Smooth muscle cell of the brain vasculature (primary cell): ENCODE measurements at places on chromosomes 16 and 17.

GRCh38 chr17:41029633-41030245 is at the start of gene KRTAP1-4:
Gene KRTAP1-4 (minus strand): TSS chr17:41030195. CDS start chr17:41030078, 117 bp downstream.
- no peak for DNase-seq

GRCh38 chr17:31745964-31746600 is 113.0 kb downstream of the COPRS start:
- DNase-seq: no peak

- DNase-seq: no peak
These were observed 80.2 kb downstream of the DYNLRB2 start for GRCh38 chr16:80620736-80621605.

GRCh38 chr16:53156516-53156915 is 101.7 kb downstream of the CHD9 start:
- DNase-seq: no peak

- no peak for DNase-seq
These were observed 194.0 kb upstream of the CIBAR2 start for GRCh38 chr16:85306071-85306792.

DNA sequence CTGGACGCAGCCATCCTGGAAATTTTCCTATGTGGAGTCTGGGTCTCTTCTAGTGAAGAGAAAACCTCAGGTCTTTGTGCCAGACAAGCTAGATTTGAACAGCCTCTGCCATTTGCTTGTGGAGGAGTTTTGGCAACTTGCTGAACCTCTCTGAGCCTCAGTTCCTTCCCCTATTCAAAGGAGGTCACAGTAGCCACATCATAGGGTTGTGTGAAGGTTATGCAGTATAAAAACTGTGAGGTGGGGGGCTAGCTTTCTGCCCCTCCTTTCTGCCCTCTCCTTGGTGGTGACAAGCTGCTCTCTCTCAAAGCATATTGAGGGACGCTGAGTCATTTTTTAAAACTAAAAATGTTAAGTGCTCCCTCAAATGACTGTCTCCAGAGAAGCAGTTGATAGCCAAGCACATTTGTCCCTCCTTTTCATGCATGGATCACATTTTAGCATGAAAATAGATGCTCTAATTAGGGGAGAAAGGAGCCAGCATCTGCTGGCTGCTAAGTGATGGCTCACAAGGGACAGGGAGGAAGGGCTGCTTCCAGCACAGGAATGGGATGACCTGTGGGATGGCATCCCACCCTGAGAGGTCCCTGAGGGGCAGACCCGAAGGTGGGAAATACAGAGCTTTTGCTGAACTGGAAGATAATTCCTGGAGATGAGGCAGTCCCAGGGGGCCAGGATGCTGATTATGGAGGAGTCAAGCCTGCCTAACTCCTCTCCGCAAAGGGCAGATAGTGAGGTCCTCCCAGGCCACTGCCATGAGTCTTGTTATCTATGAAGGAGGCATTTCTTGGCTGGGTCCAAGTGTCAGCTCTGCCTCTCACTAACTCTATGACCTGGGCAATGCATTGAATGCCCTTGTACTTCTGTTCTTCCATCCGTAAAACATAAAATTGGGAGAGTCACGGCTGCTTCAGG is 218.8 kb downstream of the RAB11FIP4 start:
- DNase-seq: no peak

- DNase-seq: no peak
These were observed 22.0 kb downstream of the MYO19 start for GRCh38 chr17:36512641-36513040.

DNA sequence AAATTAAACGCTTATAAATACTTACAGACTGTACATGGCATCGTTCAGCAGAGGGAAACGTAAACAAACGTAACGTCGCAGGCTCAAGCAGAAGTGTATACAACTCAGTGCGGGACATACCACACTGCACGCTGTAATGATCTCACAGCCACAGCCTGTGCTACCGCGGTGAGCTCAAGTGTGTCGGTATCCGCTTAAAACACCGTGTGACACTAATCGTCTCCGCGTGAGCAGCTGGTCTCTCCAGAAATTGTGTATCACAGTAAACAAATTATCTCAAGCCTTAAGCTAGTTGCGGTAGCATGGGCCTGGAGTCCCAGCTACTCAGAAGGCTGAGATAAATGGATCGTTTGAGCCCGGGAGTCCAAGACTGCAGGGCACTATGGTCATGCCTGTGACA is 115.3 kb downstream of the ANKRD11 start:
- no peak for DNase-seq

DNA sequence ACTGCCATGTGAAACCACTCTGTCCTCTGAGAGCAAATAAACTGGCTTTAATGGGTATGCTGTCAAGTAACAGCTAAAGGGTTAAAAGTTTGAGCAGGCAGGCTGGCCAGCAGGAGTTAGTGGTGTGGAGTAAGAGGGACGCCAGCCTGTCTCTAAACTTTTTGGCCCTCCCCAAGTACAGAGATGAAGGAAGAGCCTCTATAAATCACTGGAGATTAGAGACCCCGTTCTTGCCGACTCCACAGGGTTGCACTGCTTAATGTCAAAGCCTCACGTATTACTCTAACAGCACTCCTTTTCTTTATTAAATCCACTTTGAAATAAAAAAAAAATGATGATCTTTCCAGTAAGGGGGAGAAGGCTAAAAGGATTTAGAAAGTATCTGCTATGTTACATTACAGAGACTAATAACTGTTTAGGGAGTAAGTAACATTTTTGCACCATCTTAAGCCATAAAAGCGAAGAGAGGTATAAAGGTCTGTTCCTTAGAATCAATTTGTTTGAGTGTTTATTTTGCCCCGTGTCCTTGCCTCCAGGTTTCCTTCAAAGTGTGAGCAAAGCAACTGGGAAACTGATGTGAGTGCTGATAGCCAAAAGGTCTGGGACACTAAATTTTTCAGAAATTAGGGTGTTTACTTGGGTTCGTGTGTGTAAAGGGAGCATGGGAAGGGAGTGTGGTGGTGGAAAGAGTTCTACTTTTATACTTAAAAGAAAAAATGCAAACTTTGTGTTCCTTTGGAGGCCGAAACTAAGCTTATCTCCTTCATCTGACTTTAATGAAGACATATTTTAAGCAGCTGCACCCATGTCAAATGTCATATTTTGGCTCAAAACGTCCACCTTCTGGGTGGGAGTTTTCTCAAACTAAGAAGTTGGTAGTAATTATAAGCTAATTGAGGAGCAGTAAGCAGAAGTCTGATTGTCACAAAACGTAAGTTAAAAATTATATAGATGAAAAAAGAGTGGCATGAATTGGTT is 109.9 kb upstream of the TBX2 start:
- no peak for DNase-seq

DNA sequence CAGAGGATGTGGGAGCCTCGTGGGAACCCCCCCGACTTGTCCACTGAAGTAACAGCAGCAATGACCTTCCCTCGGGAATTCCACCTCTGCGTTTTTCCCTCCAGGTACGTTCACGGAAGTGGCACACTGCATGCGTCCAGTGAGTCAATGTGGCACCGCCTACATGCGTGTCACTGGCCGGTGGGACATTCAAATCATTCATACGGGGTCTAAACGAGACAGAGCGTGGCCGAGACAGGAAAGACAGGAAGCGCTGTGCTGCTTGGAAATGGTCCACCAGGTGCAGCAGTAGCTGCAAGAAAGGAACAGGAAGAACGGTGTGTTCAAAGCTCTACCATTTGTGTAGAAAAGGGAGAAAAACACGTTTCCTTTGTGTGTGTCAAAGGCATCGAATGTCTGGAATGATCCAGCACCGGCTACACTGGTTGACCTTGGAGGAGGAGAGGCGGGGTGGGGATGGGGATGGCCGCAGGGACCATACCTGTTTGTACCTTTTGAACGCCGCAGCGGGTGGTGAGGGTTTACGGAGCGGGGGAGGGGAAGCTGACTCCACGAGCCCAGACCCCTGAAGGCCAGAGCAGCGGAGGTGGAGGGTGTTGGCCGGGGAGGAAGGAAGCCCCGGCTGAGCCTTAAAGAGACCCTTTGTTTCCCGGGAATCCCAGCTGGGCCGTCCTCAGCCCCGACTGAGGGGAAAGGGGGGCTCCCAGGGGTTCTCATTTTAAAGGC is 1.7 kb upstream of the PGAP6 start:
- no peak for DNase-seq

DNA sequence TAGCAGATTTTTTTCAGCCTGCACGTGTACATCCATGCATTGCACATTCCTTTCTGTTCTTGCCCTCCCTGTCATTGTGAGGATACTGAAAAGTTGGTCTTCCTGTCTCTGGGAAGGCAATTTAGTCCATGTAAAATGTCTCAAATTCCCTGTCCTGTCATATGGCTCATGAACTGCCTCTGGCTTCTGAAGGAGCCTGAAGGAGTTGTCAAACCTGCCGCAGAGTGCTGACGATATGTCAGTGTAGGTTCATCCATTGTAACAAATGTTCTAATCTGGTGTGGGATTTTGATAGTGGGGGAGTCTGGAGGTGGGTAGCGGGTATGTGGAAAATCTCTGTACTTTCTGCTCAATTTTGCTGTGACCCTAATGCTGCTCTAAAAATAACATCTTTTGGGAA is 59.6 kb downstream of the YPEL2 start:
- no peak for DNase-seq

GRCh38 chr16:7025616-7026190 is 306.9 kb upstream of the RBFOX1 start:
- no peak for DNase-seq

DNA sequence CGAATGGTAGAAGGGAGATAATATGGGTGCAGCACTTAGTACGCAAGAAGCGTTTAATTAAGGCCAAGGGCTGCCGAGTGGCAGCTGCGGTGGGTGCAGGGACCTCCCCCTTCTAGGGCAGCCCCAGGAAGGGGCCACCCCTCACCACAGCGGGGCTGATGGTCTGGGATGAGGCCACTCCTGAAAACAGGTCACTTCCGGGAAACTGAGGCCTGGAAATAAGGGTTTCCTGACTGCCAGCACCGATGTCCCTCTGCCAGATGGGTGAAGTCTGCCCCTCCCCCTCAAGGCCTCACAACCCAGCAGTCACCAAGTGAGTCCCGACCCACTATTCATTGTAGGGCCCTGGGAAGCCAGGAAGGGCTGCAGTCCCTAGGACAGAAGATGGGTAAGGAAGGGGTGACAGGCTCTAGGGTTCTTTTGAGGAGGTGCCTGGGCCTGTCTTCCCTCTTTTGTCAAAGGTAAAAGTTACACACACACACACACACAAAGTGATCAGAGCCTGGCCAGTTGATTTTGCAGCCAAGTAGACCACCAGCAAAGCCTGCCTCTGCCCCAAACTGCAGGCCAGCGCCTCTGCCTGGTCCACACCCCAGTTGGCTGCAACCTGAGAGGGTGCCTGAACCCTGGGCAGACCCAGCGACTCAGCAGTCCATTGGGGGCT is 12.5 kb downstream of the SREBF1 start:
- no peak for DNase-seq

- no peak for DNase-seq
These were observed 425 bp downstream of the SGSH start for GRCh38 chr17:80219763-80220053.

DNA sequence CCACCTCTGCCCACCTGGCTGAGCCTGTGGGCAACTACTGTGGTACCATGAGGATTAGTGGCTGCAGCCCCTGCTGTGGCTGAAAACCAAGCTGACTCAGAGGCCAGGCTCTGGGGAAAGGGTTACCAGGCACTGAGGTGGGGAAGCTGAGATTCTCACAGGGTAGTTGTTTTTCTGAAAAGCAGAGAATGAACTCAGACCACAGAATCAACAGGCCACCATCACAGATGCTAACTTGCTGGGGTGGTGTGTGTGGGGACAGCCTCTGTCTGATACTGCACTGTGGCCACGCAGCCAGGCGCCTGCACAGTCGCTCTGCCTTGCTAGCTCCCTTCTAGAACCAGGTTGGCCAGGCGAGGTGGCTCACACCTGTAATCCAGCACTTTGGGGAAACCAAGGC is 28.8 kb downstream of the NPLOC4 start:
- no peak for DNase-seq

- no peak for DNase-seq
These were observed 920.9 kb upstream of the GOT2 start for GRCh38 chr16:59655031-59655430.

GRCh38 chr16:56334761-56335160 is 90.6 kb downstream of the AMFR start:
- no peak for DNase-seq

GRCh38 chr16:35596467-35596866 is 2137.1 kb downstream of the TP53TG3F start:
- DNase-seq: no peak

DNA sequence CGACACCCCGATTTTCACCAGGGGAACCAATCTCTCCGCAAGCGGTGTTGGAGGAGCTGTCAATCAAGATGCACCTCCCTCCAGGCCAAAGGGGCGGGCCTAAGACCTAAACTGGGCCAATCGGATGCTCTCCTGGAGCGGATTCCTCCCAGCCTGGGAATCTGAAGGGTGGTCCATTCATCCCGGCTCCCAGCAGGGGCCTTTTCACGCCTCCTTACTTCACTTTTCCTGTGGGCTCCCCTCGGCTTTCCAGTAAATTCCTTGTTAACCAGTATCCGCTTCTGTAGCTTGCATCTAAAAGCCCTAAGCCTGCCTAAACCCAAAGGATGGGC is 17.1 kb downstream of the C16orf74 start:
- no peak for DNase-seq

DNA sequence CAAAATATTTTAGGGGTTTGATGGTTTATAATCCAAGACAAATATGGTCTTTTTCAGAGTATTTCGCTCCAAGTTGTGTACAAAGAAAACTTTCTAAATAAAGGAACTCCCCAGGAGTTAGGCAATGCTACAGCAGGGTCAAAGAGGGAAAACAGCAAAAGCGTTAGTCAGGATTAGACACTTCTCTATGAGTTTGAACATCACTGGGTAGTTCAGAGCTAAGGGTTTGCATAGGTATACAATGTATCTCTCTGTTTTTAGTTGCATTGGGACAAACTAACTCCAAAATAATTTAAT is 34.8 kb downstream of the FAM20A start:
- DNase-seq: no peak

DNA sequence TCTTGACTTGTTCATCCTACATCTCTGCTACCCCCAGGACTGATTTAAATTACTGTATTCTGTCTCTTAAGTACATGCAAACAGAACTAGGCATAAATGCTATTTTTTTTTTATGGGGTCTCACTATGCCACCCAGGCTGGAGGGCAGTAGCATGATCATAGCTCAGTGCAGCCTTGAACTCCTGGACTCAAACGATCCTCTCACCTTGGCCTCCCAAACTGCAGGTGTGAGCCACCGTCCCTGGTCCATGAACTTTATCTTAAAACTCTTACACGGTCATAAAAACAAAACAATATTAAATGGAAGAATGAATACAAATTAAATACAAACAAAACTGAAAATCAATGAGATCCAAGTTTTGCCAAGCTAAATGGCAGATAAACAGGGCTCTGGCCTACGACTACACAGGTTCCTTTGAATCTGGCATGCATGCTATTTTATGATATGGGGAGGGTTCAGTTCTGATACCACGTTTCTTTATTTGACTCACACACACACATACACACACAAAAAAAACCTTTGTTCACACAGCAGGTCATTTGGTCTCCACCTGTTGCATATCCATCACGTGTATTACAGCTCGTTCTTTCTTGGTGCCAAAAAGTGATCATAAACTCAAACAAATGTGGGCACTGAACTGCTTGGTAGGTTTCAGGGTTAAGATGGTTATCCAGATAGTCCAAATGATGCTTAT is 1.1 kb upstream of the PKD1L3 start:
- no peak for DNase-seq
